HAP-1 (cell line): ENCODE measurements at places on chromosomes 12 and 14.

GRCh38 chr12:6631549-6631961, 4.2 kb downstream of the LPAR5 start:
- no peak for DNase-seq

DNA sequence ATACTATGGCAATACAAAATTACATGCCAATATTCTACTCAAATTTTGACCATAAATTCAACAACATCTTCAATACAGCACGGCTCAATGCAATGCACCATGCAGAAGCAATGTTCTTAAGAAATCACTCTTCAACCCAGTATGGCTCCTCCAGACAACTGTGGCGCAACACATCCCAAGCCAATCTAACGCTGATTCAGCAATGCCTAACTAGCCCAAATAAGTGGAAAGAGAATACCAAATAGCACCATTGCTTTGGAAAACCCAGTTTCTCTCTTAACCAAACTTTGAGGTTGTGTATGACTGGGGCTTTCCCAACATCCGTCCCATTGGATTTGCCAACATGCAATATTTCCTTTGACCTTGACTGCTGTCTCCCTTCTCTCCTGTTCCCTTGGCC, 211.1 kb upstream of the TBX3 start:
- no peak for DNase-seq

- no peak for DNase-seq
These were observed 30.5 kb downstream of the SLC24A4 start for GRCh38 chr14:92353447-92353846.

DNA sequence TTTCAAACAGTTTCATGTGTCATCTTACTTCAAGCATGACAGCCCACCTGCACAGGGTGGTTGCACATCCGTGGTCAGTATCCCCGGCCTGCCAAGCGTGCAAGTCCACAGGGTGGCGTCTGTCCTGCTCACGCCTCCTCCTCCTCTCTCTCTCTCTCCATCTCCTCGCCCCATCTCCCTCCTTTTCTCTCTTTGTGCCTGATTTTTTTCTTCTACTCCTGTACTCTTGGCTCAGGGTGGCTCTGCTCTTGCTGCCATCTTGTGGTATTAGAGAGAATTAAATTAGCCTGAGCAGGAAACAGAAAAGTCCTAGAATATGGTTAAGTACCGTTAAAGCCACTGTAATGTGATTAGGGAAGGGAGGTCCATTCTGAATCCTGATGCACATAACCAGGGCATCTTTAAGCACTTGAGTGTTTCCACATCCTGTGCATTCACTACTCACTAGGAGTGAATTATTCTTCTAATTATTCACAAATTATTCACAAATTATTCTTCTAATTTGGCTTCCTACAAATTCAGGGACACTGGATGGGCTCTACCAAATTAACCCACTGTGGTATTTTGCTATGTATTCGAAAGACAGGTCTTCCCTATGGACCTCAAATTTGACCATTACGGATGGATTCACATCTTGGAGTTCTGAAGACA, 25.5 kb upstream of the DTX1 start:
- DNase-seq, result peak; percentile 69

- peak; percentile 52 for DNase-seq
These were observed 96.2 kb downstream of the CIT start for GRCh38 chr12:119780786-119781434.

DNA sequence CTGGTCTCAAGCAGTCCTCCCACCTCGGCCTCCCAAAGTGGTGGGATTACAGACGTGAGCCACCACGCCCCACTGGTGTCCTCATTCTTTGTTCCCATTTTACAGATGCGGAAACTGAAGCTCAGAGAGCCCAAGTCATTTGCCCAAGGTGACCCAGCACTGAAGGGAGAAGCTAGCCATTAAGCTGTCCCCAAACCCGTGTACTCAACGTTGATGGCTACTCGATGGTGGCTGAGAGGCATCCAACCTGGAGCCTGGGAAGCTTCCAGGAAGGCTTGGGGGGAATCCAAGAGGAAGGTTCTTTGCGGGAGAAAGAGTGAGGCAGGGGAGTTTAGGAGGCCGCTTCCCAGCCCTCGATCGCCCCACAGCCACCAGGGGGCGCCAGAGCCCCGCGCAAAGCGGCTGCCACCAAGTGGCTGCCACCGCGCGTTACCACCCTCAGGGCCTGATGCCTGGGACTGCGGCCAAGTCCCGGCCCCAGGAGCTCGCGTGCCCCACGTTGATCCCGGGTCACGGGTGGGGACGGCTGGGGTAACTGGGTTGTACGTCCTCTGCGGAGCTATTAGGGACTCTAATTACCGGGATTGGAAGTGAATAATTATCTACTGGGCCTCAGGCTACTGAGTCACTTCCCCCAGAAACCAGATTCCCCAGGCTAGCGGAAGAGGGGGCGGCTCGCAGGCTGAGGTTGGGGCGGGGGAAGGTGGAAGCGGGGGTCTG, 8.8 kb upstream of the SH2B3 start:
- peak; percentile 92 for DNase-seq

DNA sequence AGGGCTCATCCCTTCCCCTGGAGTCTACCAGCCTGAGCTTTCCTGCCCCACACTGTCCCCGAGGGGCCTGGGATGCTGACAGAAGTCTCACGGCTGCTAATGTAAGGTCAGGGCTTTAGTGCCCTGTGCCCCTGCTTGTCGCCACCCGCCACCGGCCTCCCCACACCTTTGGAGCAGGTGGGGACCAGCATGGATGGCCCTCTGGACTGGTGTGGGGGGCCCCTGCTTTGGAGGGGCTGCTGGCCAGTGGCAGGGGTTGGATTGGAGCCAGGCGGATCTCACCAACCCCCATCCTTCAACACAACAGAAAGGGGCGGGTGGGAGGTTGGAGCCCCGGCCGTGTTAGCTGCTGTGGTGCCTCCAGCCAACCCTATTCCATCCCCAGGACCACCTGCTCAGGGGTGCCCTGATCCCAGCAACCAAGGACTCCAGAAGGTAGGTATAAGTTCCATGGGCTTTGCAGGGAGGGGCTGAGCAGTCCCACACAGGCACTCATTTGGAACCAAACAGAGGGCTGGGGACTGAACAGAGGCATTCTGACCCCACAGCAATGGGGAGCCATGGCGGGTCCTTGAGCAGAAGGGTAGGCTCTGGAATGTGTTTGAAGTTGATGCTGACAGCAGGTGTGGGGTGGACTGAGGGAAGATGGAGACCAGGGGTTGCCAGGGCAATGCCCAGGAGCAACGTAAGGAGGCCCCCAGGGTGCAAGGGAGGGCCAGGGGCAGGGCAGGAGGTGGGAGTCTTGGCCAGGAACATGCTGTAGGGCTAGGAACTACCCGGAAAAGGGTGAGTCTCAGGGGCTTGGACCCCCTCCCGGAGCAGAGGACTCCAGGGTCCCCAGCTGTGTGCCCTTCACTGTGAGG, 145.1 kb upstream of the C14orf180 start:
- DNase-seq, result no peak

DNA sequence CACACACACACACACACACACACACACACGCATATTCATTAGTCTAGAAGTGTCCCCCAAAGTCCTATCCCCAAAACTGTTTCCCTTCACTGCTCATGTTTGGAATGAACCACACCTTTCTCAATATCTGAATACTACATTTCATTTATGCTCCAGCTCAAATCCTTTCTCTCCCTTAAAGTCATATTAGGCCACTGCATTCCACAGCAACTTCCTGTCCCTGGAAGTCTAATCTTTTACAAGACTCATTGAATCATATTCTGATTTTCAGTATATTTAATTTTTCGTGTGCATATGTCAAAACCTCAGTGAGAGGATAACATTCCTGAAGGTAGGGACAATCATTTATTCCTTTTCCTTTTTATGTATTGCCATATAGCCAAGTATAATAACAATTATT, 155.6 kb upstream of the LMNTD1 start:
- no peak for DNase-seq

DNA sequence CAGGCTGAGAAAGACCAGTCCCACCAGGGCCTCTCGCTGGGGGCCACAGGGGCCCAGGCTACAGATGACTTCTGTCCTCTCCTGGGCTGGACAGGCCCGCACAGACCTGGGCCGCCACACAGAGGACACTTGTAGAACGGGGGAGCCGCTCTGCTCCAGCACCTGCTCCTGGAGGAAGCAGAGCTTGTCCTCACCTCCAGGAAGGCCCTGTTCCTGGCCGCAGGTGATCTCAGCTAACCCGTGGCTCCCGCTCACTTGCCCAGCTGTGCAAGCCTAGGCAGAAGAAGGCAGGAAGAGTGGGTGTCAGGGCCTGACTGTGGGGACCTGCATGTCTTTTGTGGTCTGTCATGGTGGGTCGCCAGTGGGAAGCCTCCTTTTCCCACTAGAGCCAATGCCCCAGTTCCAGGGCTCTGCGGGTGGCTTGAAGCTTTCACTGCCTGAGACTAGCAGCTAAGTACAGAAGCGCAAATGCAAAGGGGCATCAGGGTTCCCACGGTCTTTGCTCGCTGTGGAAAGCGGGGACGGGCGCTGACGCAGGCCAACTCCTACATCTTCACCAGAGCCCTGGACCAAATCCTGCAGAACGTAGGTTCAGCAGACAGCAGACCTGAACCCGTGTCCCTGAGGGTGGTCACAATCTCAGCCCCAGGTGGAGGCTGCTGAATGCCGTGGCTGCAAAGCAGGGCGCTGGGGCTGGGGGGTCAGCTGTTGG, 8.8 kb upstream of the CEP170B start:
- DNase-seq, result no peak

DNA sequence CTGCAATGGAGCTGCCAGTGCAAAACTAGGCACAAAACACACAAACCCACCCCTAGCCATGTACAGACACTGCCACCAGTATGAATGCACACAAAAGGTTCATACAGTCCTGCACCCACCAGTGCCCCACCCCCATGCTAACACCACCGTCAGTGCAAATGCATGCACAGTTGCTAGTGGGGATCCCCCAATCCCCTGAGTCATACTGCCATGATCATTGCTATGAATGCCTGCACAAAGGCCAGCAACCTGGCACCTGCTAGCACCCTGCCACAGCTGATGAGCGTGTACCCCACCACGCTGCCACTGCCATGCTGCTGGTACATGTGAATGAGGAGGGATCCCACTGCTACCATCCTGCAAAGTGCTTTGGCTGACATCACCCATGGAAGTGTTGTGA, 23.9 kb downstream of the PZP start:
- no peak for DNase-seq

DNA sequence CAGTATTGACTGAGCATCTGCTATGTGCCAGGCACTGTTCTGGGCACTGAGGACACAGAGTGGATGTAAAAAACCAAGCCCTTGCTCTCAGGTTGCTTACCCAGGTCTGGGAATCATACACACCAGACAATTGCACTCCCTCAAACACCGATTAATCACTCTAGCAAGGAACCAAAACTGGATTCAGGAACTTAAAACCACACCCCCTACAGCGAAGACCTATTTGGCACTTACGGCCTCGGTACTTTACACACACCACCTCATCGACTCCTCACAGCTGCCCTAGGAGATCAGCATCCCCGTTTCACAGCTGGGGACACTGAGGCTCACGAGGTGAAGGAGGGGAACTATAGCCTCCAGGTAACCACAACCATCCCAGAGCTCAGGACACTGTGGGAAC, 1.6 kb downstream of the GLTP start:
- no peak for DNase-seq

DNA sequence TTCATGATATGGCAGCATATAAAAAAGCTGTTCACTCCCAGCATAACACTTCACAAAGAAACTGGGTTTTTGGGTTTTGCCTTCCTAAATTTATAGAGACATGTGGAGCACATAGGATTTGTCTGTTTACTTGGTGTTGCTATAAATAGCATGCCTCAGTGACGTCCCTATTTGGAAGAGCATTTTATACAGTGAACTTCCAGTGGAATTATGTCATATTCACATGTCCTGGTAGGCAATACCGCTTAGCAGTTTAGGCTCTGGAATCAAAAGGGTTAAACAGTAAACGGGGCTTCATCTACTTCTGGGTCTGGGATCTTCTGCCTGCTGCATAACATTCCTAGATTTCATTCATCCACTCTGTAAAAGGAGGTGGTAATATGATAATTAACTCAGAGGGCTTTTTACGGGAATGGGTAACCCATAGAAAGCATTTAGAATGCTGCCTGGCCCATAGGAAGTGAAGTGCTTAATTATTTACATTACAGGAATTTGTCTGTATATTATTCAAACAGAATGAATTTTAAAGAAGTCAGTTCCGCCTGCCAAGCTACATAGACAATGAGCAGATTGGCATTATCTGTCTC, 396.1 kb downstream of the TMTC2 start:
- no peak for DNase-seq

GRCh38 chr14:91009501-91010152, 50.8 kb downstream of the RPS6KA5 start:
- no peak for DNase-seq

GRCh38 chr12:128928361-128928760, 75.1 kb downstream of the GLT1D1 start:
- DNase-seq, result no peak

DNA sequence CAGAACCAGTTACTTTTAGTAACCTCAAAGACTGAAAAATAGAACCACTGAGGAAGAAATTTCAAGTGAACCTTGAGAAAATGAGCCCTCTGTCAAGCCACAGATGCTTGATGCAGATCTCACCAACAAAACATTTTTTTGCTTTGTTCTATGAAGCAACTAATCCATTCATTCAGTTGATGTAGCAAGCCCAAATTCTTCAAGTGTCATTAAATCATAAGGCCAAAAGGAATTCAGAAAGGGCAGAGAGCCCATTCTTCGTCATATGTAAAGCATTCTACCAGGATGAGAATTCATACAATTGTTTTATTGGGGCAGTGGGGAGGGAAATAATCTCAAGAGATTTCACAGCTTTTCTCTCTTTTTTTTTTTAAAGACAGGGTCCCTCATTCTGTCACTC, 218.0 kb upstream of the RGS6 start:
- no peak for DNase-seq

- DNase-seq, result no peak
These were observed 160.9 kb downstream of the EPS8 start for GRCh38 chr12:15627995-15628945.

GRCh38 chr14:103013028-103013427, 44.3 kb downstream of the CDC42BPB start:
- no peak for DNase-seq

DNA sequence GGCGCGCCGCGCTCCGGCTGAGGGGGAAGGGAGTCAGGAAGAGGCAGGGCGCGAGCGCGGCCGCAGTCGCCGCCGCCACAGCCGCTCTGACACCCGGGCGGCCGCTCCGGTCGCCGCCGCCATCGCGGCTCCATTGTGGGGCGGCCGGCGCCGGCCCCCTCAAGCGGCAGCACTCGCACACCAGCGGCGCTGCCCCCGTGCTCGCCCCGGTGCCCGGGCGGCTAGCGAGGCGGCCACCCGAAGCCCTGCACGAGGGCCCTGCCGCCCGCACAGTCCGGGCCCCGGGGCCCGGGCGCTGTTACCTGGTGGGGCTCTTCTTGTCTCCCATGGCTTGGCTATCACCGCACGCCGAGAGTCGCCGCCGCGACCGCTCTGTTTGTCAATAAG, 202 bp downstream of the YAF2 start:
- DNase-seq, result no peak

GRCh38 chr14:54344445-54344844, 52.4 kb upstream of the CDKN3 start:
- DNase-seq, result no peak

- DNase-seq, result no peak
These were observed 198.0 kb downstream of the FOXN3 start for GRCh38 chr14:89219051-89219450.

GRCh38 chr12:93808169-93808899, 131.2 kb downstream of the CRADD start:
- DNase-seq, result no peak

- peak; percentile 40 for DNase-seq
These were observed 2.7 kb downstream of the OTX2 start for GRCh38 chr14:56807386-56808109.

GRCh38 chr12:132754160-132754932, 7.3 kb downstream of the ANKLE2 start:
- peak; percentile 31 for DNase-seq

- no peak for DNase-seq
These were observed 15.6 kb downstream of the SYNE3 start for GRCh38 chr14:95500772-95501401.

GRCh38 chr12:77062846-77063461, 2.4 kb downstream of the E2F7 start:
- DNase-seq, result no peak
